ENCODE measurements at places on chromosomes 6 and 20. TPM values are rescaled to one million over a fixed set of nuclear protein-coding genes. Genes with fewer than 3 reads are reported as not detected.

Gene BPIFB1
- not detected for total RNA-seq

Gene SCRT2
- total RNA-seq, result not detected

Gene IL22RA2
- under 0.01 TPM for total RNA-seq

Gene HSPA1L
- total RNA-seq, result 2.7 TPM

Gene SIRPB2
- 8.8 TPM for total RNA-seq

Gene TP53TG5
- total RNA-seq, result under 0.01 TPM

Gene KIF6
- not detected for total RNA-seq

Gene COL21A1
- total RNA-seq, result not detected

Gene GMPR
- total RNA-seq, result 6.2 TPM

Gene GPR63
- 0.10 TPM for total RNA-seq

Gene SNAP91
- total RNA-seq, result not detected

Gene OR2H2
- under 0.01 TPM for total RNA-seq

Gene HRH3
- total RNA-seq, result not detected

Gene PCK1
- not detected for total RNA-seq

Gene TAGAP
- 320 TPM for total RNA-seq

Gene PRRT1
- total RNA-seq, result 0.42 TPM

Gene PRSS16
- 0.42 TPM for total RNA-seq

Gene TBX18
- under 0.01 TPM for total RNA-seq

Gene MAP7
- 0.31 TPM for total RNA-seq

Gene VGLL2
- total RNA-seq, result 0.10 TPM

Gene C6orf52
- not detected for total RNA-seq

Gene COL11A2
- total RNA-seq, result 0.63 TPM

Gene MAN1A1
- total RNA-seq, result 33.4 TPM

Gene RPS10
- total RNA-seq, result 4,222 TPM

Gene TNXB
- total RNA-seq, result 2.8 TPM

Gene DSP
- 0.94 TPM for total RNA-seq

Gene OSER1
- 109 TPM for total RNA-seq

Gene HLA-DQB1
- 1.4 TPM for total RNA-seq

Gene HSP90AB1
- 442 TPM for total RNA-seq
